ENCODE measurements at places on chromosomes 2 and 18.

DNA sequence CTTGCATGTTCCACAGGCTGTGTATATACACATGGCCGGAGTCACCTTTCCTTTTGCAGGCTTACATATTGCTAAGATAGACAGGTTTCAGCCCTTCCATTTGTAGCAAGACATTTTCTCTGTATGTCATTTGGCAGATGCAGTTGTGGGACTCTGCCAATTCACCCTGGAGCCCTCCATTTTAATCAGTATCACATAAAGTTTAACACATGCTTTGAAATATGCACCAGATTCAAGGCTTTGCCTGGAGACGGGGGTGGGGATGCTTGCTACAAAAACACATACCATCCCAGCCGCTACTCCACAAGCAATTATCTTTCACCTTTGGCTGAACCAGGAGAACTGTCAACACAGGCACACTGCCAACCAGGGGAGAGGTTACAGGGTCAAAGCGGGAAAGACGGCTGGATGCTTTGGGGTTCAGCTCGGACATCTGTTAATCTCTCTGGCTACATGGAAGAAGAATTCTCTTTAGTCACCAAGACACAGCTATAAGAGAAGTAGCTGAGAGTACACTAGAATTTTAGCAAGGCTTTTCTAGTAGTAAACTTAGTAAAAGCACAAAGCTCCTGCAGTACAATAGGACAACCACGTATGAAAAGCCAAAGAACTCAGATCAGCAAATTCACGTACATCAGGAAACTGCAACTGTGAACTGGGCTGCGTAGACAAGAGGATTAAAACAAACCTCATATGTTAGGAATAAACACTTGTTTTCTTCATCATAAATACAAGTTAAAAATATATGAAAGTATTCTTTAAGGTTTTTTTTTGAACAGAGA lies 130.9 kb downstream of the EXOC6B start:
- no peak for DNase-seq

GRCh38 chr2:201734111-201734510 lies 35.7 kb upstream of the MPP4 start:
- no peak for DNase-seq

GRCh38 chr2:12767996-12768624 lies 51.4 kb downstream of the TRIB2 start:
- DNase-seq, result no peak

DNA sequence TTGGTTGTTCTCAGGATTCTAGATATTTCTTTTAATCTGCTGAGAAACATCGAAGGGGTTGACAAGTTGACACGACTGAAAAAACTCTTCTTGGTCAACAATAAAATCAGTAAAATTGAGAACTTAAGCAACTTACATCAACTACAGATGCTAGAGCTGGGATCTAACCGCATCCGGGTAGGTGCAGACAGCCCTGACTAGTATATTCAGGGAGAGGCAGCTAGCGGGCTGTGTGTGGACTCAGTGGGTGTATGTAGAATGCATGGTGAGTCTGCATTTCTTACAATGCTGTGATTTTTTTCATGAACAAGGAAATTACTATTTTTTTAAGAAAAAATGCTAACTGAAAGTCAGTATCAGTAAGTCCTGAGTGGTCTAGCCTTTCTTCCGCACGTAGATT lies 10.1 kb downstream of the PPP1R7 start:
- no peak for DNase-seq

DNA sequence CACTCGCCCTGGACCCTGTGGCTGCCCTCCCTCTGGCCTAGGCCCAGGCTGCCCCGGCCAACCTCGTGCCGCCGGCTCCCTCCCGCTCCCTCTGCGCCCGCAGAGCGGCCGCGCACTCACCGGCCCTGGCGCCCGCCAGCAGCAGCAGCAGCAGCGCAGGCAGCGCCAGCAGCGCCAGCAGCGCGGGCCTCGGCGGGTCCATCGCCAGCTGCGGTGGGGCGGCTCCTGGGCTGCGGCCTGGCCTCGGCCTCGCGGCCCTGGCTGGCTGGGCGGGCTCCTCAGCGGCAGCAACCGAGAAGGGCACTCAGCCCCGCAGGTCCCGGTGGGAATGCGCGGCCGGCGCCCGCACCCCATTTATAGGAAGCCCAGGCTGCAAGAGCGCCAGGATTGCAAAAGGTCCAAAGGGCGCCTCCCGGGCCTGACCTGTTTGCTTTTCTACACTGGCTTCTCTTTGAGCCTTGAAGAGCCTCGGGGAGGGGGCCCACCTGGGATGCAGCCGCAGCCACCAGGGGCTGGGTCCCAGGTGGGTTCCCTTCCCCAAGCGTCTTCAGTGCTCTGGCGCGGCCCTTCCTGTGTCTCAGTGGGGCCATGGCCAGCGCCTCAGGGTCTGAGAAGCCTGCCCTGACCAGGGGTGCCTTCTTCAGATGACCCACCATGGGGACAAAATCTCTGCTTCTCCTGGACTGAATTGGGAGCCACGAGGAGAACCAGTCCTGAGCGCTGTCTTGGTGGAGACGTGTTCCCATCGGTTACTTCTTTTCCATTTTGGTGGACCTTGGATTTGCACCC lies at the start of gene APOB:
APOB (minus strand) TSS at position 330 of the 789 bp plus-strand sequence; CDS start at position 202, 128 bp downstream.
- no peak for DNase-seq

DNA sequence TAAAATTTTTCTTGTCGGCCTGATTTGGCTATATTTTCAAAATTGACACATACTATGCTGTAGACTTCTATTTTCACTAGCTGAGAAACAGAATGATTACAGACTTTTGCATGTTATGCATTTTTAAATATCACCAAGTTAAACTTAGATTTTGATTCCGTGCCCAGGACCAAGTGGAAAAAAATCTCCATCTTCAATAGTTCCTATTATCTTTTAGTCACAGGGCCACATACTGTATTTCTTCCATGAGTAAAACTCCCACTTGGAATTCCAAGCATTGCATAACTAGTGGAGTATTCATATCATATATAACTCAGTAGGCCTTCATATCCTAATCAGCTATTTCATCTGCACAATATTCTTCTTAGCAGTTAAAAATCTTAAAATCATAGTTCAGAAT lies 470.9 kb downstream of the ARHGAP15 start:
- DNase-seq, result no peak

GRCh38 chr18:61935362-61935761 lies 42.6 kb upstream of the RNF152 start:
- no peak for DNase-seq

GRCh38 chr2:120174963-120175581 lies 48.1 kb downstream of the TMEM185B start:
- DNase-seq, result no peak

DNA sequence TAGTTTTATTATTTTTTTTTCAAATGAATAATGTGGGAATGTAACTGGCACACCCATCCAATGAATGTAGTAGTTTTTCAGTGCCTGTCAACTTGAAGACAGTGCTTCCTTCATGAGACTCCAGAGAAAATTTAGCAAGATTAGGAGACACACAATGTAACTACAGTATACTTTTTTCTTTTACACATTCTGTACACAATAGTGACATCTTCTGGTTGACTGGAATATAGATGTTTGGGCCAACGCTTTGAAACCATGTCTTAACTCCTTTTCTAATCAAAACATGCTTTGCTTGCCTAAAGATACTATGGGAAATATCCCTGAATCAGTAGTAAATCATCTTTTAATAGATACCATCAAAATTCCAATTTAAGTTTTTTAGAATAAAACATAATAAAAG lies 229.5 kb upstream of the ZC3H15 start:
- DNase-seq, result no peak

DNA sequence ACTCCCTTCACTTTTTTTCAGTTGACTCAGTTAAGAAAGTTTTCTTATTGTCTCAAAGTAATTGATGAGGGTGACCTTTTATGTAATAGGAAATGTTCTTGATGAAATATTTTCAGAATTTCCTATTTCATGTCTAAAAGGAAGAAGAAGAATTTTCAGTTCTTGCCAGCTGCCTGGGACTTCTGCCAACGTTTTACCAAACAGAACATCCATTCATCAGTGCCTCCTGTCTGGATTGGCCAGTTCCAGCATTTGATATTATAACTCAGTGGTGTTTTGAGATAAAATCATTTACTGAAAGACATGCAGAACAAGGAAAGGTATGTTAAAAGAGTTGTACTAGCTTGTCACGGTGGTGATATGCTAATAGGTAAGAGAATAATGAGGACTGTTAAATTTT lies 104.7 kb upstream of the MYO3B start:
- DNase-seq, result no peak

- no peak for DNase-seq
These were observed 5.3 kb upstream of the LDLRAD4 start for GRCh38 chr18:13213036-13213795.

DNA sequence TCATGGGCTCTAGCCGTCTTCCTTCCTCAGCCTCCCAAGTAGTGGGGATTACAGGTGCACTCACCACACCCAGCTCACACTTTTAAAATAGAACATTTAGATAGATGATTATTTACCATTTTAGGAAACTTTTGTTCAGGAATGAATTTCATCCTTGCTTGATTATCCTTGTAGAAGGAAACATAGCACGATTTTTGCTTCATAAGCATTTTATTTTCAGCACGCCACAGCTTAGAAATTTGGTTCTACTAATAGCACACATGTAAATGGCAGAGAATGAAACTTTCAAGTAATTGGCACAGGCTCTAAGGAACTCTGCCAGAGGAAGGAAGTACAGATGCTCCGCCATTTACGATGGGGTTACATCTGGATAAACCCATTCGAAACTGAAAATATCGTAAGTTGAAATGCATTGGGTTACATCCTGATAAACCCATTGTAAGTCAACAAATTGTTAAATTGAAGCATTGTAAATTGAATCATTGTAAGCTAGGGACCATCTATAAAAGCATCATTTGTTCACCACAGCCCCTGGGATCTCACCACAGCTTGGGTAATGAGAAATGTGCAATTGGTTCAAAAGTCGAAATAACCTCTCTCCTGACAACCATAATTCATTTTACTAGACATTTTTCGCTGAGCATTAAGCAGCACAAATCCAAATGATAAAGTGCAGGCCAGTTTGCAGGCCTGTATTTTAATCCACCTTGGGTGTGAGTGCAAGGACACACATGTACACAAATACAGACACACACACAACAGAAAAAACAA lies 33.2 kb downstream of the FRZB start:
- no peak for DNase-seq

DNA sequence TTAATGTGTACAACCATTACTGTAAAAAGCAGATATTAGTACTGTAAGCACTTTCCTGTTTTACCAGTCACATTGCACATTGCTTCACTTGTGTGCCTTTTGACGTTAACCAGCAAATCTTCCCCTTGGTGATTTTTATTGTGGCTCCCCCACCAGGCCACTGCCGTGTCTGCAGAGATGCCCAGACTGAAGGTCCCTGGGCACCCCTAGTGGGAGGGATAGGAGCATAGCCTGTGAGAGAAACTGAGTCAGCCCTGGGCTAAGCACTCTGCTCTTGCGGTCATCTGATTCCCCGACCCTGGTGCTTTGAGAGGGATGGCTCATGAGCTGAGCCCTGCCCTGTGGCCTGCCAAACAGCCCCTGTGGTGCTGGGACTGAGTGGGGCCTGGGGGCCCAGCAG lies 73.4 kb downstream of the INPP4A start:
- peak; percentile 19 for DNase-seq

- no peak for DNase-seq
These were observed 186.8 kb upstream of the CTAGE1 start for GRCh38 chr18:22604390-22604985.

- DNase-seq, result no peak
These were observed 154.3 kb downstream of the LCLAT1 start for GRCh38 chr2:30601375-30601774.

DNA sequence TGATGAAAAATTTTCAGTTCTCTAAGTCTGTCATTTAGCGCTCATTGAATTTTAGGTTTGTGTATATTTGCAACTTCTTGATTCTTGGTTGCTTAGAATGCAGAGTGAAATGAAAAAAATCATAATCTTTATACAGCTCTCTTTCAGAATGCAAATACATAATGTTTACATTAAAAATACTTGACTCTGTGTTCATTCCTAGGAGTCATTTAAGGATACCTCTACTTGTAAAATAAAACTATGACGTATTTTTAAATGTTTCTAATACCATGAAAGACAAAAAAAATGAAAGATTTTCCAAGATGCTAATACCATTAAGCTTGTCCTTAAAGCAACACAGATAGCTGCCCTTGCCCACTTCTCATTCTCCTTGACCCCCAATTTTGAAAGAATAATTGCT lies 259.0 kb downstream of the L3MBTL4 start:
- DNase-seq, result no peak

DNA sequence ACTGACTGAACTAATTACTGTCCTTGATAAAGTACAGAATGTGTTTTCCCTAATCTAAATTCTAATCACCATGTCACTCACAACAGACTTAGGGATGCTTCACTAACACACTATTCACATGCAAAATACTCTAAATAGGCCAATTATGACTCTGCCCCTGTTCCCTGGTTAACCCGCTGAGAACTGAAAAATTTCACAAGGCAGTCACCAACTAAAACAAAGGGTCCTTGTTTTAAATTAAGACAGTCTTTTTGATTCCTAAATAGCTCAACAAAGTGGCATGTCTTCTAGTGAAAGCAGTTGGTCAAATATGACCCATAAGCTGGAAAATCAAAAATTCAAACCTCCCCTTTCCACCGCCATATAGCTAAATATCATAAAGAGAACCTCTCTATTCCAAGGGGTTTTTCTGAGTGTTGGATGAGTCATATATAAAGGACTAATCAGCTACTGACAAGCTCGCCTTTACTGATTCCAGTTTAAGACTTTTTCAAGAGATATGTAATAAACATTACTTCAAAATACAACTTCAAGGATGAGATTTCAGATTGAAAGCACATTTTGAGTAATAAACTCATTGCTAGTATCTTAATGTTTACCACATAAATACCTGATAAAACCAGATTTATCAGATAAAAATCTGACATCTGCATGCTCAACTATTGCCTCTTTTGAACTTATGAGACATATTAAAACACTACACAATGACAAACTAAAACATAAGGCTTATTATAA lies 235.8 kb downstream of the TCF4 start:
- no peak for DNase-seq

DNA sequence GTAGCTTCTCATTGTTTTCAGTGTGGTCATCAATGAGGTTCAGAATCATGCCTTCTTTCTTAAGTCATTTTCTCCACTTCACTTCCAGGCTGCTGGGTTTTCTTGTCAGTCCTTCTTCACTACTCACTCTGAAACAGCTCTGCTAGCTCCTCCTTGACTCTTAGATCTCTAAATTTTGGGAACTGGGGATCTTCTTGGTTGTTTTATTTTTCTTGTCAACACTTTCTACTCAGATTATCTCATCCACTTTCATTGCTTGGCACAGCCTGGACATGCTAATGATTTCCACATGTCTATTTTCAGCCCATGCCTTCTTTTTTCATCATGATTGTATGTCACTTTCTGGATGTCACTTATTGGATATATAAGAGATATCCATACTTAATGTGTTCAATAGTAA lies 517.8 kb upstream of the DSEL start:
- no peak for DNase-seq

Data from activated CD8-positive, alpha-beta memory T cell treated with anti-CD3 and anti-CD28 coated beads for 1 hour (primary cell).